ENCODE measurements at places on chromosomes 1 and 21.

GRCh38 chr1:117295001-117295400 is 72.2 kb upstream of the MAN1A2 start:
- DNase-seq: no peak

- no peak for DNase-seq
These were observed 2.2 kb downstream of the SPATC1L start for GRCh38 chr21:46181953-46182547.

- no peak for DNase-seq
These were observed 74.6 kb downstream of the MAN1C1 start for GRCh38 chr1:25691211-25691610.

- peak; percentile 62 for DNase-seq
These were observed at the start of gene CAMK1G for GRCh38 chr1:209583408-209583807. TSS of gene CAMK1G (plus strand) at chr1:209583714. CDS start at chr1:209594984, 11,270 bp downstream.

GRCh38 chr1:44653107-44653964 is 20.9 kb downstream of the TMEM53 start:
- DNase-seq: no peak

DNA sequence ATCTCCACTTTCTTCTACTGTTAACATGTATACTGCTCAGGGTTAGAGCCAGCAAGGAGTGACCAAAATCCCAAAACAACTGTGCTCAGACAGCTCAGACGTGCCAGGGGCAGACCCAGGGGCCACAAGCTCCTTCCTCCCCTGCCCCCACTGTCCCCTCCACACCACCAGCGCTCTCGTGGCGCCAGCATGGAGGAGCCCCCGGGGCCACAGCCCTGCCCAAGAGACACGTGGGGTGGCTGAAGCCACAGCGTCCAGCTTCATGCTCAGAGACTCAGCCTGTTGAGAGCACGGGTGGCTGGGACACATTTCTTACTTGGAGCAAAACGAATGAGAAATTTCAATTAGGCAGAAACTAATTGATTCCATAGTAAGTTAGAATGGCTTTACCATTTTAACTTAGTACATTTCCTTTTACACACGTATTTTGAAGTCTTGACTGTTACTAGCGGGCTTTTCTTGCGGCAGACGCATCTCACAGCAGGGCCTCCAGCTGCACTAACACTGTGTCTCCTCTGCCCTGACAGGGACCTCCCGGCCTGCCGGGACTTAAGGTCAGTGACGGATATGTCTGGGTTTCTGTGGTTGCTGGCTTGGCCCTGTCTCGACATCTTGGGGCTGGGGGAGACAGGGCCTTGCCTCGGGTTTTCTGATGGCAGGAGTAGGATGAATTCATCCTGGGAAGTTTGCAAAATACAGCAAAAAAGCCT is 54.2 kb downstream of the SLC19A1 start:
- no peak for DNase-seq

DNA sequence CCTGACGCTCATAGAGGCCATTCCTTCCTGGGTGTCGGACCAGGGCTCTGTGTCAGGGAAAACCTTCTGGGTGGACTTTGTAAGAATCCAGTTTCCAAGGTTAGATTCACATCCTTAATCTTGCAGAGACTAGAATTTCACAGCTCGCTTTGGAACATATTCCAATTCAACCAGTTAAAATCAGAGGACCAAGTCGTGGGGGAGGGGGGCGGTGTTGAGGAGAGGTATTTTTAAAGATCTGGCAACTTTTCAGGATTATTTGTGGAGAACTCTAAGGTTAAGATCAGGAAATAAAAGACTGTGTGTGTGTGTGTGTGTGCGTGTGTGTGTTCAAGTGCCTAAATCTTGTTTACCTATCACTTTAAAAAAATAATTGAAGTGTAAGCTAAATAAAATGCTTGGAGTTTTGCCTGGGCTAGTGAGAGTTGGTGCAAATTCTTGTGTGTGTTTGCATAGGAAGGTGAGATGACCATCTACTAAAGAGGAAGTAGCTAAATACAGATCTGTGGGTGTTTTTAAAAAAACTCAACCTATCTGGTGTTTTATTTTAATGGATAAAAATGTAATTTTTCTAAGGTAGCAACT is 21.8 kb downstream of the TENT5C start:
- no peak for DNase-seq

- no peak for DNase-seq
These were observed 53.7 kb upstream of the HMCN1 start for GRCh38 chr1:185680453-185680852.

- DNase-seq: no peak
These were observed 108.7 kb downstream of the PRDM2 start for GRCh38 chr1:13808729-13809131.

DNA sequence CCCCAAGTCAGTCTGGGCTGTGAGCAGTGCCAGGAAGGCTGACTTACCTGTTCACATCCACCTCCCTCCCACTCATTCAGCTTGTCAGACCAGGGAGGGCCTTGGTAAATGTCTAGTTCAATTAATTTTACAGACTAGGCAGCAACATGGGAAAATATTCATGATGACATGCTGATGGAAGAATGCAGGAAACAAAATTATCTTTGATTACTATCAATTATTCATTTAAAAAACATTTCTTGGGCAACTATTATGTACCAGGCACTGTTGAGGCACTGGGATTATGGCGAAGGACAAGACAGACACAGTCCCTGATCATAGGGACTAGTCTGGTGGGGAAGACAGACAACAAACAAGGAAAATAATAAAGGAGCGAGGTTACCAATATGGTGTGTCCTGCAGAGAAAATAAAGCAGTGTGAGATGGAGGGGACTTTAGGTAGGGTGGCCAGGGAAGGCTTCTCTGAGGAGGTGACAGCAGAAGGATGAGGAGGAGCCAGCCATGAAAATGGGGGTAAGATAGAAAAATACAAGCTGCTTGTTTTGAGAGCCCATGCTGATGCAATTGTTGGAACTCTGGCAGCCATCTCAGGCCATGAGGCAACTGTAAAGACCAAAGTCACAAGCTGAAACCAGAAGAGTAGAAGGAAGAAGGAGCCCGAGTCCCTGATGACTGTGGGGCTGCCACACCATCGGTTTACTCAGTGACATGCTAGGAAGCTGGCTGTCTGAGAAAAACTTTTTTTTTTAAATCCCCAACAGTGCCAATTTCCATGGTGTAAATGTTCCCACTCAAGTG is 14.0 kb downstream of the TRIM62 start:
- DNase-seq: no peak

DNA sequence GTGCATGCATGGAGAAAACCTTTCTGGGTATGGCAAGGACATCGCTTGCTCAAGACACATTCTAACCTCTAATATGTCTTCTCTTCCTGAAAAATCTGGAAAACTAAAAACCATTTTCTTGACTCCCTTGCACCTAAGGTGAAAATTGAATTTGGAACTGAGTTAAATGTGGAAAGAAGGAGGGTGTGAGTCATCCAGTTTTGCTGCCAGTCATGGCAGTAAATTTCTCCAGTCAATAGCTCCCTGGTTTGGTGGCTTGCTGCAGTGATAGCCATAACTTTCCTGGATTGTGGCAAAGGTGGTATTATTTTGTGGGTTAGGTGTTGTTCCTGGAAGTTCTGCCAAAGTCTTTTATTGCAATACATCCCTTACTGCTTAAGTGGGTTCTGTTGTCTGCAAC is 2.5 kb downstream of the ZCCHC17 start:
- DNase-seq: no peak

- no peak for DNase-seq
These were observed 4.7 kb downstream of the UBR4 start for GRCh38 chr1:19205403-19205802.

DNA sequence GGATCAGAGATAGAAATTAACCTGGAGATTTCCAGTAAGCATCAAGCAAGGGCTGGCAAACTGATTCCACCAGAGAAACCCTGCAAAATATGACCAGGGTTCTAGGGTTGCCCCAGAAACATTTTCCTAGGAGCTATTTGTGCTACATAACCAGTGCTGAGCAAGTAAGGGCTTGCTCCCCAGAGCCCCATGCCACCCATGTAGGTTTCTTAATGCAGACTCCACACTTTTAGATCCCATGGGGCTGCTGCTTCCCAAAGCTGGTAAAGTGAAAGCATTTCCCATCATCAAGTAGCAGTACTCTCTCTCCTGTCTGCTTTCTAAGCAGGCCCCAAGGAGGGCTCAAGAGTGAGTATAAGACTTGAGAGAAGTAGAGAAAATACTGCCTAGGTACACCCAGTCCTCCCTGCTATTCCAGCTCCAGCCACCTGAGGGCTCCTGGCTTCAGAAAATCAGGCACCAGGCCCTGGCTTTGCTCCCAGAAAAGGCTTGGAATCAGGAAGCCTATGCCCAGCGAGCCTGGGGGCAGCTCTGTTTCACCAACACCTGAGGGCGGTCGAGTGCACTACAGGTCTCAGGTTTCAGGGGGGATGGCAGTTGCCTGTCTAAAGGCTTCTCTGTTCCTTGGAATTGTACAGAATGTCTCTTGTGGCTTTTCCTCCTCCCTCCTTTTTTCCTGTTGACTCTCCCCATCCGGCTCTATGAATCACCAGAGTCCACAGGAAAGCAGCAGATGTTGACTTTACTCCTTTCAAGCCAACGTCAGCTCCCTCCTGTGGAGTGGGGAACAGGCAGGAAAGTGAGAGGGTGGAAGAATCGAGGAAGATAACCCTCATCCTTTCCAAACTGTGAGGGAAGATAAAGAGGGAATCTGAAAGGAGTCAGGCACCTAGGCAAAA is 6.2 kb upstream of the ANKRD35 start:
- peak; percentile 94 for DNase-seq

DNA sequence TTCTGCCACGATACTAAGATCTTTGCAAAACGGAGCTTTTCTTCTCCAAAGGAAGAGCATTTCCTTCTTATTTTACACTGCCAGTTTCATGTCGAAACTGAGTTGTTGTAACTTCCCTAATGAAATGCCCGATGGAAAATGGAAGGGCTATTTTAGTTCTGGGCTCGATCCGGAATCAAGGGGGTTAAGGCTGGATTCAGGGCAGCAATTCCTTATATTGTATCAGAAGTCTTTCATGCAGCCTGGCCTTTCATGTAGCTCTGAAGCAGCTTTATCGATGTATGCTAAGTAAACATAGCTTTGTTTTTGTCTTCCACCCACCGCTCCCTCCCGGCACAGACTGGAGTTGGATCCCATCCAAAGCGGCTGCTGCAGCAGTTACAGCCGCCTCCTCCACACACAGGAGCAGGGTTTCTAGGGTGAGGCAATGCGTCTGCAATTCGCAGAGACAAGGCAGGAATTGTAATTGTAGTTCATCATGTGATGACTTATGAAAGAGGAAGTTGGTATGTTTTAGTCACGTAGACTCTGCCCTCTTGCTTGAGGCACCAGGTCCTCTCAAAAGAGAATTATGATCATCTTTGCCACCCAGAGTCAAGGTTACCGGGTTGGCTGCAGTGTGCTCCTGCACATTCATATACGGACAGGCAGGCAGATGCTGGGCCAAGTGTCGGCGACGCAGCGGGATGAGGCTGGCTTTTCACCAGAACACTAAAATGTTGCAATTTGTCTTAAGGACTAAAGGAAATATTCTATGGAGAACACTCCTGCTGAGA is 2.6 kb upstream of the IRF2BP2 start:
- no peak for DNase-seq

- DNase-seq: no peak
These were observed 52.6 kb downstream of the PRDM16 start for GRCh38 chr1:3121401-3122210.

DNA sequence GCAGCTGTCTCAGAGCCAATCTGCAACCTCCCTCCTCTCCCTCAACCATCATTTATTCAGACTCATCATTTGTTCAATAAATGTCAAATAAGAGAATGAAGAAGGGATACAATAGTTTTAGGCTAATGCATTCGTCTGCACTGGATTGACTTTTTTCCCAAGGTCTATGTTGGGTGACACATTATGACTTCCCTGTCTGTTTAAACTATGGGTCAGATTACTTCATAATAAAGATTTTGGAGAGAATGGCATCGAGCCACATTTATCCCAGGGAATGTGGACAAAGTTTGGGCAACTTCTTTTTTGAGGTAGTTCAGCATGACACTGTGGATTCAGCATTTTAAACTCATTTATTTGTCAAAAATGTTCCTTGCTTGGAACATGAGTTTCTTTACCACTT is 107.4 kb upstream of the ADGRL2 start:
- no peak for DNase-seq

GRCh38 chr1:16446116-16446515 is 5.6 kb downstream of the NECAP2 start:
- DNase-seq: no peak

- peak; percentile 33 for DNase-seq
These were observed 37.9 kb downstream of the LHX4 start for GRCh38 chr1:180267761-180268555.

- no peak for DNase-seq
These were observed 221.9 kb downstream of the MRPL39 start for GRCh38 chr21:25385341-25385740.

GRCh38 chr1:201309416-201309815 is 26.1 kb downstream of the PKP1 start:
- DNase-seq: peak; percentile 69

DNA sequence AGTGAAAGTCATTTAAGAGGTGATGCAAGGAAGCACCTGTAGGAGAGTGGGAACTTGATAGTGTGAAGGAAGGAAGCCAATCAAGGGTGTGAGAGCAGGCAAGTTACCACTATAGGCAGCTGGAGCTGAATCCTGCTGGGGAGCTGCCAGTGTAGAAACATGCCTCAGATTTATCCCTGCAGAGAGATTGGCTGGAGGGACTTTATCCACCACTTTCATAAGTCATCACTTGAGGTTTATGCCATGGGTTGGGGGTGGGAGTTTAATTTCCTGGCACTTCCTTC is 443.6 kb downstream of the PLPP3 start:
- DNase-seq: no peak

GRCh38 chr21:18461743-18462142 is 58.2 kb upstream of the TMPRSS15 start:
- DNase-seq: no peak

DNA sequence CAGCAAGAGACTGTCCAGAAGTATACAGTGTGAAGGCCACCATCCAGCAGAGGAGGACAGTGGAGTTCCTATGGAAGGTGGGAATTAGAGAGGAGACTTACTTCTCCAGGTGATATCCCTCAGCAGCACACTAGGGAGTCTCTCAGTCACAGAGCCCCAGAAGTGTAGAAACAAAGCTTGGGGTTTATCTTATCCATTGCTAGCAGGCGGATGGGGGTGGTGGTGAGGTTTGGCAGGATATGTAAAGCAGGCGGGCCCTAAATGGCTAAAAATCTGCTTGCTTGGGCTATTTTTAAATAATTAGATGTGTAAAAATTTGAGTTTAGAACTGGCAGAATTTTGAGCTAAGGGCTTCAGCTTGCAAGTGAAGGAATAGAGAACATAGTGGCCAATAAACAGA is 50.1 kb upstream of the RGS18 start:
- DNase-seq: no peak

Measured in H1 (cell line).